ENCODE measurements at places on chromosomes 2 and 18.

- DNase-seq = no peak
Observed at GRCh38 chr2:216503159-216503629, 4.5 kb downstream of the RPL37A start.

GRCh38 chr18:75531212-75531850 lies 103.8 kb upstream of the SMIM21 start:
- DNase-seq = no peak

- DNase-seq = no peak
Observed at GRCh38 chr2:120637847-120638246, 97.8 kb upstream of the GLI2 start.

GRCh38 chr2:239163688-239164334 lies 237.0 kb downstream of the HDAC4 start:
- no peak for DNase-seq

GRCh38 chr2:74944987-74945787 lies 13.3 kb upstream of the POLE4 start:
- DNase-seq = no peak

- DNase-seq = no peak
Observed at GRCh38 chr2:40127146-40127545, 324.7 kb downstream of the SLC8A1 start.

DNA sequence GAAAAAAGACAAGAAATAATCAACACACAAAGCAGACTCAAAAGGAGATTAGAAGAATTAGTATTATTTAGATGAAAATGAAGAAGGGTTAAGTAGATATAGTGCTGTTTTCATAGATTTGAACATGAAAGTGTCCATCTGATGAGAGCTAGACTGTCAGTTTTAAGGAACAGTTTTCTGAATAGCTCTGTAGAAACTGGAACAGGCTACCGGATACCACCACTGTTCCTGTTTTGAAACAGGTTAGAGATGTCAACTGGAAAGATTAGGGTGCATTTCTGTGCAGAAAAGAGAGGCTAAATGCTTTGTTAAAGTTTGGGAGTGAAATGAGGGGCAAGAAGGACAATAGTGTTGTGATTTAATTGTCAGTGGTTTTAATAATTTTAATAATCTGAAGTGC lies 908.8 kb downstream of the CNTNAP5 start:
- DNase-seq = no peak

DNA sequence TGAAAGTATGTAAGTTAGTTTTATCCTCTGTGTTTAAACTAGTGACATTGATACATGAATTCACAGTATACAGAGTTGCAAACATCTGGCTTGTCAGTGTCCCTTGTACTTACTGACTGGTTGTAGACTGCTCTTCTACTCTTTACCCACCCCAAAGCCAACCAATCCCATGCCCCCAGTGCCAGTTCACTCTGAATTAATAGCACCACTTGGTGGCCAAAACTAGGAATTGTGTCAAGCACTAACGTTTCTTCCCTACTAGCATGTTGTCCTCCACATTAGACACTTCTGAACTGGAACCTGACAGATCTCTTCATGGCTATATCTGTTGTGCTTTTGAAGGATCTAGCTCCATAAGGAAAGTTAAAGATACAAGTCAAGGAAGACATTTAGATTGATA lies 27.2 kb upstream of the OTX1 start:
- DNase-seq = no peak

GRCh38 chr2:237567276-237568029 lies 1.1 kb downstream of the PRLH start:
- no peak for DNase-seq

DNA sequence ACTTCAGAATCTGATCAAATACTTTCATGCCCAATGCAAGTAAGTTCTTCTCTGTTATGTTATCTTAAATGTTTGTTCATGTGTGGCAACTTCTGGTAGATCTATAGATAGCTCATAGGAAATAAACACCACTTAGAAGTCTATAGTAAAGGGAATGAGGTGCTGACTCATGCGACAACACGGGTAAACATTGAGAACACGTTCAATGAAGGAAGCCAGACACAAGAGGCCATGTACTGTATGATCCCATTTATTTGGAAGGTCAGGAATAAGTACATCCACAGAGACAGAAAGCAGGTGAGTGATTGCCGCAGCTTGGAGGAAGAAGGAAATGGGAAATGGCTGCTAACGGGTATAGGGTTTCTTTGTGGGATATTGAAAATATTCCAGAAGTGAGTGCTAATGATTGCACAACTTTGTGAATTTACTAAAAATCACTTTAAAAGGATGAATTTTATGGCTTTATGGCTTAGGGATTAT lies 95.4 kb downstream of the ITGB1BP1 start:
- no peak for DNase-seq

DNA sequence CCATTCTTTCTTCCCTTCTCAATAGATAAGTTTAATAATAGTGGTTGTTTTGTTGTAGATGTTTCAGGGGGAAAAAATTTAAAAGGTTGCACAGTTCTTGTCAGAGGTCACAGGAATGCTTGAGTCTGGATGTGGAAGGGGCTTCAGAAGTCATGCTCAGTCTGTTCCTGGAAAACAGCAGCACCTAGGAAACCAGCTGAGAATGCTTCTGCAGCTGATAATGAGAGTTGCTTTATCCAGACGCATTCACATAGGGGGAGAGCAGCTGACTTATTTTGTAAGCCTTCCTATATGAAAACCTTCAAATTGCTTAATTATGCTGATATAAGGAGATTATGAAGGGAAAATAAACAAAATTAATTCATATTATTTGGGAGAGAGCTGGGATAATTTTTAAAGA lies 235.5 kb downstream of the GULP1 start:
- no peak for DNase-seq

DNA sequence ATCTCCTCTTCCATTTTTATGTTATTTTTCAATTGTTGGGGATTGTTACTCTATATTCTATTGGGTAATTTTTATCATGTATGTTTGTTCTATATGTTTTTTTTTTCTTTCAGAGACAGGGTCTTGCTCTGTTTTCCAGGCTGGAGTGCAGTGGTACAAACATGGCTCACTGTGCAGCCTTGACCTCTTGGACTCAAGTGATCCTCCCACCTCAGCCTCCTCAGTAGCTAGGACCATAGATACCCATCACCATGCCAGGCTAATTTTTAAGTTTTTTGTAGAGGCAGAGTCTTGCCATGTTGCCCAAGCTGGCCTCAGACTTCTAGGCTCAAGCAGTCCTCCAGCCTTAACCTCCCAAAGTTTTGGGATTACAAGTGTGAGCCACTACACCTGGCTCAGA lies 88.7 kb downstream of the TTC27 start:
- DNase-seq = no peak

GRCh38 chr2:134917360-134917865 lies 1.2 kb upstream of the CCNT2 start:
- DNase-seq = peak; percentile 9

DNA sequence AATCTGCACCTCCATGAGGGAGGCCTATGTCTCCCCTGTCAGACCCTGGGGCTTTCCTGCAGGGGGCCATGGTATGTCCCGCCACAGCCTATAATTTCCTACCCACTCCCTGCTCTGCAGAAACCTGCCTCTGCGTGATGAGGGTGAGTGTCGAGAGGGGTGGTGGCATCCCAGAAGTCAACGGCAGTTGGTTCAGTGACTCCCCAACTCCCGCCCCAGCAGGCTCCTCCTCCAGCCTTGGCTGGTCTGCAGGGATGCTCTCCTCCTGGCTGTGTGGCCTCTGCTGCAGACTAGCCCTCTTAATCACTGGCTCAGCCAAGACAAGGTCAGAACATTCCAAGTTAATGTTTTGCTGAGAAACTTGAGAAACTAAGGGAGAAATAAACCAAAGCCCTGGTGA lies 13.3 kb downstream of the CELF4 start:
- no peak for DNase-seq

- no peak for DNase-seq
Observed at GRCh38 chr2:231308631-231309428, 86.7 kb upstream of the B3GNT7 start.

GRCh38 chr2:46298522-46299353 lies 1.5 kb downstream of the EPAS1 start:
- DNase-seq = peak; percentile 3

DNA sequence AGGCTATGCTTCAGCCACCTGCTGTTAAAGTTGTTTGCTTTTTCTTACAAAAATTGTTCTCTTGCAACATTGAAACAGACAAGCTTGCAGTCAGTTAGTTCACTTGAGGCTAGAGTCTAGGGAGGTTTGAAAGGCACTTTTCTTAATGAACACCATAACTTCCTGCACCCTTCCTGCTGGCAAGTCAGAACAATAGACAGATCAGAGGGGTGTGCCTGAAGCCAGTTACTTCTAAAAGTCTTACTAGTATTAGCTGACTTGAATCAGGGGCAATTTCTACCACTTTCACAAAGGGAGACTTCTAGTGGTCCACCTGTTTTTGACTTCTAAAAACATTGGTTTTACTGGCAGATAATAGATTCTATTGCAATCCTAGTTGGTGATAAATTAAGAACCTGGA lies 367.4 kb upstream of the CDH20 start:
- DNase-seq = no peak

GRCh38 chr2:100380681-100381080 lies 36.8 kb downstream of the CHST10 start:
- no peak for DNase-seq

DNA sequence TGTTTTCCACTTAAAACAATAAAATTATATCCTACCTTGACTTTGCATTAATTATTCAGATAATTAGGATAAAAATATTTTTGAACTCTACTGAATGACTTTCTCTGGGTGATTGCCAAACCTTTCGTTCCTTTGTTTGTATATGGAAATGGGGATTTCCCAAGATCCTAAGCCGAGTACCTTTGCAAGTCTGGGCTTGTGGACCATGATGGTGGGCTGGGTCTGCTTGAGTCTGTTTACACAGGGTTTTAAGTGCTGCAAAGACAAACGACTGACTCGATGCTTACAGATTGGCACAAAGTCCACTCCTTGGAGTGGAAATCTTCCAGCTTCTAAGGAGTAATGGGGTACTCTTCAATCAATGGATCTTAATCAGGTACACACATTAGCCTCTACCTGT lies 659.5 kb downstream of the TSN start:
- DNase-seq = no peak

- no peak for DNase-seq
Observed at GRCh38 chr2:171008550-171009205, 79.6 kb downstream of the GORASP2 start.

DNA sequence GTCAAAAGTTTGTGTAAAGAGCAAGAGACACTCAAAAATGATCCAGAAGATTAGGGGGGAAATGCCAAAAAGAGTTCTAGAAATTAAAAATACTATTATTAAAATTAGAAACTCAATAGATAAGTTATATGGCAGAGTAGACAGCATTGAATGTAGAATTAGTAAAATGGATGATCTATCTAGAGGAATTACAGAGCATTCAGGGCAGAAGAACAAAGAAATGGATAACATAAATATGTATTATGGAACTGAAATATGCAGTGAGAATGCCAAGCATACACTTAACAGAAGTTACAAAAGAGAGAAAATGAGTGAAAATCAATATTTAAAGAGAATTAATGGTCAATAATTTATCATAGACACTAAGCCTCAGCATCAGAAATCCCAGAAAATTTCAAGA lies 33.2 kb upstream of the OR6B3 start:
- DNase-seq = no peak

DNA sequence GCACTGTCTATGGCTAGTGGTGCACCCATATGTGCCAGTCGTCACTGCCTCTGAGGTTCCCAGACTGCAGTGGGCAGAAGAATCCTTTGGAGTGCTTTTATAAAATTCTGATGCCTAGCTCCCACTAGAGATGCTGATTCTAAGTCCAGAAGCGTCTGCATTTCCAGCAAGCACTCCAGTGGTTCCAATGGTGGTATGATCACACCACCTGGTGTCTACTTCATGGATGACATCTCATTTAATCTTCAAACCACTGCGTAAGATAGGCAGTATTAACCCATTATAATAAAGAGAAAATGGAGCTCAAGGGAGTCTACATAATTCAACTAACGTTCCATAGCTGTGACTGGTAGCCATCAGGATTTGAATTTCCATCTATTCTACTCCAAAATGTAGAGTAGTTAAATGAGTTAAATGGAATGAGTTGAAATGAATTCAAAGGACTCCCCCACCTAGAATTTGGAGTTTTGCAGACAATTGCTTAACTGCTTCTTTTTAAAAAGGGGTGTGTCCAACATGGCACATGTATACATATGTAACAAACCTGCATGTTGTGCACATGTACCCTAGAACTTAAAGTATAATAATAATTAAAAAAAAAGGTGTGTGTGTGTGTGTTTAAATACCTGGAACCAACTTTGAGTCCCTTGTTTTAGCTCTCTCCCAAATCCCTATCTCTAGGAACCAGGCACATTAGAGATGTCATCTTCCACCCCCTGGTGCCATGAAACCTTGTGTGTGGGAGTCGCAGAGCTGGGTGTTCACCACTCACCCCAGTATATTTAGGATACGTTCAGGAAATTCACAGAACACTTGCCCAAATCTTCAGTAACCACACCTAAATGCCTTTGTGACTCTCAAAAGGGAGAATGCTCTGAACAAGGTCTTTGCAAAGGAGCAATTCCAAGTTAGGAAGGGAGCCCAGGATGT lies 14.1 kb downstream of the LAMA3 start:
- peak; percentile 14 for DNase-seq

DNA sequence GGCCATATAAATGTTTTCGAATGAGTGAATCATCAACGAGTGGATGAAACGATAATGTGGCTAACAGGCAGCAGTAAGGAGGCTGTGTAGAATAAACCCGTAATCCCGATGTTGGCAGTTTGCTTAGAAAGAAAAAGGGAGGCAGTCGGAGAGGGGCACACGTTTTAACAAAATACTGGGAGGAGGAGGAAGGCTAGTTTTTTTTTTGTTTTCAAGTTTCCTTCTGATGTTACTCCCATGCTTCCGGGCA lies 476 bp upstream of the MSH2 start:
- no peak for DNase-seq

- no peak for DNase-seq
Observed at GRCh38 chr2:119327431-119327830, 39.2 kb downstream of the C2orf76 start.

DNA sequence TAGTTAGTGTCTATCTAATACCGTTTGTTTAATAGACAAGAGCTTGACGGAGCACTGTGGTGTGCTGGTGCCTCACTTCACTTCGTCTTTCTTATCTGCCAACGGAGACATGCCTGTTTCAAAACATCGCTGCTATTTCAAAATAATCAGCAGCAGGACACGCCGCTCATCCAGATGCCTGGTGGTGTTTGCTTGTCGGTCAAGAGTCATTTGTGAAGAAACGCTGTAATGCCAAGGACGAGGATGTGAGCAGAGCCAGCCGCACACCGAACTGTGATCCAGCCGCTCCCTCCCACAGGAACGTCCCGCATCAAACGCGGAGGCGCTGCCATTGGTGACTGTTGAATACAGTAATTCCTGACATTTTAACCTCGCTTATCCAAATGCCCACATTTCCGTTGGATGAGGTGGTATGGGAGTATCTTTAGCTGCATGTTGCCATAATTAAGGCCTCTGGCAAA lies 432.4 kb downstream of the FBXO15 start:
- no peak for DNase-seq

- no peak for DNase-seq
Observed at GRCh38 chr2:74373221-74373676, 6.9 kb downstream of the DCTN1 start.

DNA sequence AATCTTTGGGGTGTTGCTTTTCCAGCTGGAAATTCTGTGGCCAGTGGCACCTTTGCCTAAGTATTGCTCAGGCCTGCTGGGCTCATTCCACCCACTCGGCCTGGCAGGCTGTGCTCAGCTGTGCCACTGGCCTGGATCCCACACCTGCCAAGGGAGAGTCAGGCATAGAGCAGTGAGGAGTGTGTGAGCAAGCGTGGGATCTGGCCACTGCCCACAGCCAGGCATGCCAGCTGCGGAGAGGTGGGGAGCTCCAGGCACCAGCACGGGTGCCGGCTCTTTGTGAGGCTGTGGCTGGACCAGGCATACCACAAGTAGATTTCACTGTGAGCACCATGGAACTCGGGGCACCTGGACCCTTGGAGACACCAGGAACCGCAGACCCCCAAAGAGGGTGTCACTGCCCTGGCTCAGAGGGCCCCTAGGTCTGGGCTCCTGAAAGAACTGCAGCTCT lies 118.1 kb upstream of the MAP2 start:
- no peak for DNase-seq
